AG04450 (cell line): ENCODE measurements at places on chromosomes 12 and 14. TPM values are rescaled to one million over a fixed set of nuclear protein-coding genes. Genes with fewer than 3 reads are reported as not detected.

Gene LPAR5
- not detected in 2 replicates for polyA plus RNA-seq

Gene NPAS3
- not detected in 2 replicates for polyA plus RNA-seq

Gene AQP2
- not detected in 2 replicates for polyA plus RNA-seq

Gene GALC
- polyA plus RNA-seq = 13.0 and 18.2 TPM in 2 replicates

Gene CLEC4E
- polyA plus RNA-seq = not detected in 2 replicates

Gene SPTB
- 0.01 TPM in 1 of 2 replicates, not detected in the other for polyA plus RNA-seq

Gene OTOGL
- polyA plus RNA-seq = 0.05 and 0.07 TPM in 2 replicates

Gene EFCAB11
- polyA plus RNA-seq = 5.0 and 5.9 TPM in 2 replicates

Gene CRIP1
- polyA plus RNA-seq = 0.74 and 0.86 TPM in 2 replicates

Gene NTS
- polyA plus RNA-seq = 0.20 TPM in 1 of 2 replicates, not detected in the other

Gene AQP6
- not detected in 2 replicates for polyA plus RNA-seq

Gene SERPINA10
- not detected in 2 replicates for polyA plus RNA-seq

Gene MLEC
- 76.7 and 84.2 TPM in 2 replicates for polyA plus RNA-seq

Gene ASB2
- polyA plus RNA-seq = 1.6 and 2.0 TPM in 2 replicates

Gene ACRBP
- 0.41 and 0.64 TPM in 2 replicates for polyA plus RNA-seq

Gene PTPN6
- polyA plus RNA-seq = 0.07 and 0.10 TPM in 2 replicates

Gene BCDIN3D
- polyA plus RNA-seq = 3.7 and 3.8 TPM in 2 replicates

Gene ARMH4
- polyA plus RNA-seq = 5.7 and 6.4 TPM in 2 replicates

Gene CEP128
- 1.0 and 1.8 TPM in 2 replicates for polyA plus RNA-seq

Gene CLEC4A
- 0.19 and 0.24 TPM in 2 replicates for polyA plus RNA-seq

Gene DIO3
- not detected in 2 replicates for polyA plus RNA-seq

Gene GLI1
- 8.3 and 9.7 TPM in 2 replicates for polyA plus RNA-seq

Gene CLMN
- polyA plus RNA-seq = 0.09 TPM in 2 replicates

Gene PAX9
- not detected in 2 replicates for polyA plus RNA-seq

Gene AGAP2
- 0.02 and 0.06 TPM in 2 replicates for polyA plus RNA-seq

Gene UNC79
- polyA plus RNA-seq = 0.02 and 0.04 TPM in 2 replicates

Gene ADGRD1
- 0.05 TPM in 1 of 2 replicates, not detected in the other for polyA plus RNA-seq

Gene NXPH4
- 0.79 and 1.0 TPM in 2 replicates for polyA plus RNA-seq

Gene FGF6
- polyA plus RNA-seq = not detected in 2 replicates

Gene VPS33A
- polyA plus RNA-seq = 22.7 and 23.5 TPM in 2 replicates

Gene FAR2
- 3.2 and 3.4 TPM in 2 replicates for polyA plus RNA-seq

Gene LRIG3
- 58.2 and 80.1 TPM in 2 replicates for polyA plus RNA-seq

Gene KRT83
- polyA plus RNA-seq = 0.04 TPM in 1 of 2 replicates, not detected in the other

Gene DTX1
- 0.05 and 0.25 TPM in 2 replicates for polyA plus RNA-seq

Gene SIX4
- 17.7 and 21.8 TPM in 2 replicates for polyA plus RNA-seq

Gene TRIM9
- 0.02 and 0.06 TPM in 2 replicates for polyA plus RNA-seq

Gene KCNC2
- not detected in 2 replicates for polyA plus RNA-seq

Gene SLC5A8
- not detected in 2 replicates for polyA plus RNA-seq

Gene CSRNP2
- polyA plus RNA-seq = 26.4 and 29.9 TPM in 2 replicates

Gene KLRC3
- not detected in 2 replicates for polyA plus RNA-seq

Gene CMTM5
- 0.37 and 0.47 TPM in 2 replicates for polyA plus RNA-seq

Gene IL26
- not detected in 2 replicates for polyA plus RNA-seq

Gene FAIM2
- 5.9 and 9.1 TPM in 2 replicates for polyA plus RNA-seq

Gene MED13L
- polyA plus RNA-seq = 45.0 and 56.2 TPM in 2 replicates

Gene SLC25A21
- 1.5 and 2.0 TPM in 2 replicates for polyA plus RNA-seq

Gene WIF1
- not detected in 2 replicates for polyA plus RNA-seq

Gene COL2A1
- not detected in 2 replicates for polyA plus RNA-seq
